Glutamatergic neuron (in vitro differentiated cells): ENCODE measurements at places on chromosomes 16 and 17. TPM values are rescaled to one million over a fixed set of nuclear protein-coding genes. Genes with fewer than 3 reads are reported as not detected.

- H3K4me1 ChIP-seq = peaks cover 8% of the 10 kb centered on the region
- no peak overlapping the region for H3K4me3 ChIP-seq
- no peaks in the 10 kb centered on the region for H3K36me3 ChIP-seq
These were observed 1.2 kb downstream of the QPRT start for GRCh38 chr16:29680180-29680598.

KRT32 gene
- not detected for total RNA-seq

SYT17 gene
- 10.0 TPM for total RNA-seq

OR1E2 gene
- total RNA-seq = not detected

DNA sequence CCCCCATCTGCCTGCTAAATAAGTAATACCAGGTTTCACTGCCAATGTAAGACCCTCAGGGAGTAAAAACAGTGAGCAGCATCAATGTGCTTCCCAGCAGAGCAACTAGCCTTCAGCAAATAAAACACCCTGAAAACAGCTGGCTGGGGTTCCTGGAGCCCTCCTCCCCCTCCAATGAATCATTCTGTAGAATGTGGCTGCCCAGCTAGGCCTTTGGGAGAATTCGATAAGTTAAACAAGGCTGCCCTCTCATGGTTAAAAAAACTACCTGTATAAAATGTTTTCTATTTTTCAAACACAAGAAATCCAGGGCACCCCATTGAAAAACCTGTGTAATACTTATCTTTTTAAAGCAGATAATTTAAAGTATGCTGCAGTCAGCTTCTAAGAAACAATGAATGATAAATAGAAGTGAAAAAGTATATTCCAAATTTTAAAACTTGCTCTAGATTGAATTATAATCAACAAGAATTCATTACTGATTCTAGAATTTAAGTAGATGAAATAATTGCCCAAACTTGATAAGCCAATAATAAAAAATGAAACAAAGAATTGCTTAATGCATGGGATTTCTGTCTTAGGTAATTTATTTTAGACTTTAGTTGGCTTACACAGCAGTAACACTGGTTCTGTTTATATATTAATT lies 9.4 kb upstream of the TOM1L1 start:
- peak; percentile 22 for DNase-seq
- no peak overlapping the region for H3K4me3 ChIP-seq
- no peak overlapping the region for H3K27ac ChIP-seq
- peaks cover 4% of the 10 kb centered on the region for H3K4me1 ChIP-seq
- H3K36me3 ChIP-seq = no peaks in the 10 kb centered on the region
- H3K27me3 ChIP-seq = peaks cover 1% of the 10 kb centered on the region

DNA sequence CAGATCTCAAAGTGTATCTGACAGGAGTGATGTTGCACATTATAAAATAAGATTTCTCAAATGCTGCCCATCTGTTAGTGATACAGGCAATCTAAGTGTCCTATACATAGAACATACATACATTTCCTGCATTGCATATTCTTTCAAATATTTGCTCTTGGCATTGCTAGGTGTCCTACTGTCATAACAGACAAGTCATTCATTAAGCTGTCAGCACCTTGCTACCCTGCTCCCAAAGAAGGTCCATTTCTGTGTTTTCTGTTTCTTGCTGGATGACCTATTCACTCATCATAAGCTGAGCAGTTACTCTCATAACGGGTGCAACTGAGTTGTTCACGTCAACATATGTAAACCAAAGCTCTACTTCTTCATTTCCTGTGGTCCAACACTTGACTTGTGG lies 719.0 kb downstream of the KCNJ2 start:
- H3K27me3 ChIP-seq = no peaks in the 10 kb centered on the region
- no peak for DNase-seq
- no peaks in the 10 kb centered on the region for H3K4me1 ChIP-seq
- no peaks in the 10 kb centered on the region for H3K36me3 ChIP-seq

ACSF2 gene
- total RNA-seq = 52.2 TPM

AIPL1 gene
- total RNA-seq = 0.76 TPM

DNA sequence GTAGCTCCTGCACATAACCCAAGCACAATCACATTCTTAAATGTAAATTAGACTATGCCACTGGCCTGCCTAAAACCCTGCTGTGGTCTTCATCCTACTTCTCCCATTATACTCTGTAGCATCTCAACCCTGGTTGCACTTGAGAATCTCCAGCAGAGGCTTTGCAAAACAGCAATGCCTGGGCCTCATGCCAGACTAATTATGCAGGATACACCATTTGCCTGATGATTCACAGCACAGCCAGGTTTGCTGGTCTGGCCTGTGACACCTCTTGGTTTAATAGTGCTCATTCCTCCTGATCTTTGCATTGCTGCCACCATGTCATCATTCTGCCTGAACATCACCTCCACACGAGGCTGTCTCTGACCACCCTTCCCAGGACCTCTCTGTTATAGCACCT lies 491.9 kb upstream of the TOM1L1 start:
- no peak for DNase-seq
- no peaks in the 10 kb centered on the region for H3K36me3 ChIP-seq
- no peak overlapping the region for H3K4me3 ChIP-seq
- no peak overlapping the region for H3K27ac ChIP-seq
- H3K27me3 ChIP-seq = no peaks in the 10 kb centered on the region

IQCK gene
- 5.1 TPM for total RNA-seq

RHBDL1 gene
- total RNA-seq = 8.2 TPM

DNA sequence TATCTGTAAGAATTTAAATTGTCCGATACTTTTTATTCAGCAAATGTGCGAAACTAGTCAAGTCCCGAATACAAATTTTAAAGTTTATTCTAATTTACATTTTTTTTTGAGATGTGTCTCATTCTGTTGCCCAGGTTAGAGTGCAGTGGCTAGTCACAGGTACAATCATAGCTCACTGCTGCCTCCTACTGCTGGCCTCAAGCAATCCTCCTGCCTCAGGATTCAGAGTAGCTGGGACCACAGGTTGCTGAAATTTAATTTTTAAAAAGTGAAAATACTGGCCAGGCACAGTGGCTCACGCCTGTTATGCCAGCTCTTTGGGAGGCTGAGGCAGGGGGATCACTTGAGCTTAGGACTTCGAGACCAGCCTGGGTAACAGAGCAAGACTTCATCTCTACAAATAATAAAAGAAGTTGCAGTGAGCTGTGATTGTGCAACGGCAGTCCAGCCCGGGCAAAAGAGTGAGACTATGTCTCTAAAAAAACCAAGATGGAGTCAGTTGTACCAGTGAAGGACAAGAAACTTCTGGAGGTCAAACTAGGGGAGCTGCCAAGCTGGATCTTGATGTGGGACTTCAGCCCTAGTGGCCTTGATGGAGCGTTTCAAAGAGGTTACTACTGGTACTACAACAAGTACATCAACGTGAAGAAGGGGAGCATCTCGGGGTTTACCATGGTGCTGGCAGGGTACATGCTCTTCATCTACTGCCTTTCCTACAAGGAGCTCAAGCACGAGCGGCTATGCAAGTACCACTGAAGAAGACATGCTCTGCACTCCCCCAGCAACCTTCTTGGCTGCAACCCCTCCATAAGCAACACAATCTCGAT lies 5.6 kb downstream of the POLG2 start:
- H3K27me3 ChIP-seq = no peaks in the 10 kb centered on the region
- H3K4me1 ChIP-seq = peaks cover 7% of the 10 kb centered on the region
- H3K4me3 ChIP-seq = no peak overlapping the region
- DNase-seq = no peak

DNA sequence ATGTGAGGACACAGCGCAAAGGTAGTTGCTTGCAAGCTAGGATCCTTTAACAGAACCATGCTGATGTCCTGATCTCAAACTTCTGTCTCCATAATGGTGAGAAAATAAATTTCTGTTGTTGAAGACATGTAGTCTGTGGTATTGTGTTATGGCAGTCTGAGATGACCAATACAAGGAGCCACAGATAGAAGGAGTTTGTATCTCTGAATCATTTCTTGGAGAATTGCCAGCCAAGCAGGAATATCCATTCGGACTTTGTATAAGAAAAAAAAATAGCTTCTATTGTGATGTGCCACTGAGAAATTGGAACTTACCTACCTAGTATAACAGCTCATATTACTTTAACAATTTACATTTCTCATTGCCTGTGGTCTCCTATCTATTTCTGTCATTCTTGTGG lies 447.6 kb upstream of the CA10 start:
- H3K27ac ChIP-seq = no peak overlapping the region
- DNase-seq = no peak
- H3K36me3 ChIP-seq = no peaks in the 10 kb centered on the region
- H3K4me1 ChIP-seq = no peaks in the 10 kb centered on the region
- H3K27me3 ChIP-seq = no peaks in the 10 kb centered on the region

GRCh38 chr17:14454746-14455145 lies 153.9 kb downstream of the HS3ST3B1 start:
- DNase-seq = no peak
- no peak overlapping the region for H3K4me3 ChIP-seq
- peaks cover 3% of the 10 kb centered on the region for H3K36me3 ChIP-seq
- H3K27me3 ChIP-seq = peaks cover 2% of the 10 kb centered on the region

DNA sequence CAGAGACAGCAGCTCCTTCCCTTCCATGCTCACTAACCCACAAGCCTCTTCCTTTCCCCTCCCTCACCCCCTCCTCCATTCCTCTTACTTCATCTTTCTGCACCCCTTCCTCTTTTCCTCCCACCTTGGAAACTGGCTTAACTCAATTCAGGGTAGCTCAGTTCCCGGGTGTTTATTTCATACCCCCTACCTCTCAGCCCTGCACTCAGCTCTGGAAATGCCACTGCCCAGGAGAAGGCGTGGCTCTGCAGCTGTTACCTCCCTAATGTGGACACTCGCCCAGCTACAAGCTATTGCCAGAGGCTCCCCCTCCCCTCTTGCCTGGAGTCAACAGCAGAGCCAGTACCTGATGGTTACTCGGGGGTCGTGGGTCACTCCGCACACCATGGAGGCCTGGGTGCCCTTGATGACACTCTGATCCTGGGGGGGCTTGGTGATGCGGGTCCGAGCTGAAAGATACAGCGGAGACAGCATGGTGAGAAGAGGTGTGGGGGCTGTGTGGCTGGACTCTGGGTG lies 118.4 kb upstream of the CDC42EP4 start:
- H3K27ac ChIP-seq = no peak overlapping the region
- no peaks in the 10 kb centered on the region for H3K36me3 ChIP-seq
- H3K27me3 ChIP-seq = peaks cover 9% of the 10 kb centered on the region
- H3K4me3 ChIP-seq = no peak overlapping the region

DNA sequence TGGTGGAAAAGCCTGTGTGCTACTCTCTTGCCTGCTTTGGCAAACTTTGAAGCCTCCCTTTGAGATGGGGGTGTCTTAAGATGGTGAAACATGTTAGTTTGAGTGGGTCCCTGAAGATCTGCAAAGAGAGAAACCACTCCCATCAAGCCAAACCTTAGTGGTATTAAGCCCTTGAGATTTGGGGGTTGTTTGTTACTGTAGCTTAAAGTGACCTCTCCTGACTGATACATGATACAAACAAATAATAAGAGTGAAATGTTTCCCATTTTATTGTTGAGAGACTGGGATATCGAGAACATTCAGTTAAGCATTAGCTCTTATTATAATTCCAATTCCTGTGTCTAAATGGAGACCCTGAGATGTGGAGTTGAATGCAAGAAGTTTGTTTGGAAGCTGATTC lies 63.1 kb downstream of the NT5M start:
- peak overlapping the region; percentile 27 for H3K4me3 ChIP-seq
- peaks cover 17% of the 10 kb centered on the region for H3K4me1 ChIP-seq
- H3K27me3 ChIP-seq = peaks cover 6% of the 10 kb centered on the region
- peak overlapping the region; percentile 37 for H3K27ac ChIP-seq
- peaks cover 10% of the 10 kb centered on the region for H3K36me3 ChIP-seq

ZNF263 gene
- total RNA-seq = 33.1 TPM

DNA sequence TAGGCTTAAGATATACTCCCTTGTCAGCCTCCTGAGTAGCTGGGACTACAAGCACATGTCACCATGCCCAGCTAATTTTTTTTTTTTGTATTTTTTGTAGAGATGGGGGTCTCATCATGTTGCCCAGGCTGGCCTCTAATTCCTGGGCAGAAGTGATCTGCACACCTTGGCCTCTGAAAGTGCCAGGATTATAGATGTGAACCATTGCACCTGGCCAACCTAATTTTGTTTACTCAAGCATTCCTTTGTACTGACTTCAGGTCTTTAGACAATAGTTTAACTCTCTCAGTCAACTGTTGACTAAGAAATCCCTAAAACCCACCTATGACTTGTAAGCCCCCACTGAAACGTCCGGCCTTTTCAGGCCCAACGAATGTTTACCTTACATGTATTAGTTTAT lies 628.3 kb upstream of the CDH8 start:
- DNase-seq = no peak
- no peaks in the 10 kb centered on the region for H3K36me3 ChIP-seq
- H3K27me3 ChIP-seq = peaks cover 2% of the 10 kb centered on the region
- no peak overlapping the region for H3K4me3 ChIP-seq
- no peak overlapping the region for H3K27ac ChIP-seq

CCL8 gene
- total RNA-seq = not detected
